ENCODE measurements at places on chromosomes 4 and X.

- DNase-seq, result no peak
These were observed 18.7 kb upstream of the GLRB start for GRCh38 chr4:157057218-157057617.

DNA sequence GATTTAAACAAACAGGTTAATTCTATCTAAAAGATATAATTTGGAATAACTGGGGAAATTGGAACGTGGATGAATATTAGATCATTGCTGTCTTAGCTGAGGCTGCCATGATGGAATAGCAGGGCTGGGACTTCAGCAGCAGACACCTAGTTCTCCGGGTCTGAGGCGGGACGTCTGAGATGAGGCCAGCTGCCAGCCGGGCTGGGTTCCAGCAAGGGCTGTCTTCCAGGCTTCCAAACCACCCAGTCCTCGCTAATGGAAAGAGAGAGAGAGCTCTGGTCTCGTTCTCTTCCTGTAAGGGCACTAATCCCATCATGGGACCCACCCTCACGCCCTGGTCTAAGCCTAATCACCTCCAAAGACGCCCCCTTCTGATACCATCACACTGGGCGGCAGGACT lies 85.7 kb downstream of the ADRA2C start:
- DNase-seq, result no peak

- no peak for DNase-seq
These were observed 416.6 kb upstream of the MAGEB18 start for GRCh38 chrX:25721564-25721963.

DNA sequence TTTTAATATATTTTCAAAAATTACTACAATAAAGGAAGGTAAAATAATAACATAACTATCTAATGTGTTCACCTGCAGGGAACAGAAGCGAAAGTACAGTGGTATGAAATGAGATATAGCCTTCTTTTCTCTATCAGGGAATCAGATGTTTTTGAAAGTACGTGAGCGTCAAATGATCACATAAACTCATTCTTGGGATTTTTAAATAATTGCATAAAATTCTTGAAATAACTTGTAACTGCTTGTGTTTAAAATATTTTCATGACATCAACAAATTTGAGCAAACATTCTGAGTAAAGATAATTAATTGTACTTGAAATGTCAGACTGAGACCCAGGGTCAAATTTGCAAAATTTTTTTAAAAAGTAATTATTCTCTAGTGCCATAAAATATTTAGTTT lies 193.5 kb upstream of the NEIL3 start:
- no peak for DNase-seq

GRCh38 chr4:55176497-55176896 lies 51.1 kb upstream of the KDR start:
- DNase-seq, result no peak

- no peak for DNase-seq
These were observed 126.2 kb downstream of the MAPK10 start for GRCh38 chr4:86233681-86234080.

GRCh38 chr4:128301979-128302378 lies 14.4 kb upstream of the PGRMC2 start:
- no peak for DNase-seq

GRCh38 chrX:39645178-39645895 lies 452.4 kb downstream of the BCOR start:
- DNase-seq, result peak; percentile 32

DNA sequence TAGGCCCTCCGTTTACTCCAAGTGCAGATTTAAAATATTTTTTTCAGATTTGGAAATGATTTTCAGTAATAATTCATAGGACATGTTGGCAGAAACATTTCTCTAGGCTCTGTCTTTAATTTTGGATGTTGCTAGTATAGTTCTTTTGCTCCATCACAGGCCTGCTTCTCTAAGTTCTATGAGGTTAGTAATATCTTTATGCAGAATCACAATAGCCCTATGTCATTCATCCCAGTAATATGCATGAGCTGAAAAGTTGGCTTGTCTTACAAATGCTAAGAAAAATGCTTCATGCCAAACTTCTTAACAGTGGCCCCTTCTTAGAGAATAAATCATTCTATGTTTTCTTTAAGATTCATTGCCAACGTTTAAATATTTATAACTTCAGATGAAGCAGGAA lies 148.3 kb upstream of the TLL1 start:
- DNase-seq, result no peak

DNA sequence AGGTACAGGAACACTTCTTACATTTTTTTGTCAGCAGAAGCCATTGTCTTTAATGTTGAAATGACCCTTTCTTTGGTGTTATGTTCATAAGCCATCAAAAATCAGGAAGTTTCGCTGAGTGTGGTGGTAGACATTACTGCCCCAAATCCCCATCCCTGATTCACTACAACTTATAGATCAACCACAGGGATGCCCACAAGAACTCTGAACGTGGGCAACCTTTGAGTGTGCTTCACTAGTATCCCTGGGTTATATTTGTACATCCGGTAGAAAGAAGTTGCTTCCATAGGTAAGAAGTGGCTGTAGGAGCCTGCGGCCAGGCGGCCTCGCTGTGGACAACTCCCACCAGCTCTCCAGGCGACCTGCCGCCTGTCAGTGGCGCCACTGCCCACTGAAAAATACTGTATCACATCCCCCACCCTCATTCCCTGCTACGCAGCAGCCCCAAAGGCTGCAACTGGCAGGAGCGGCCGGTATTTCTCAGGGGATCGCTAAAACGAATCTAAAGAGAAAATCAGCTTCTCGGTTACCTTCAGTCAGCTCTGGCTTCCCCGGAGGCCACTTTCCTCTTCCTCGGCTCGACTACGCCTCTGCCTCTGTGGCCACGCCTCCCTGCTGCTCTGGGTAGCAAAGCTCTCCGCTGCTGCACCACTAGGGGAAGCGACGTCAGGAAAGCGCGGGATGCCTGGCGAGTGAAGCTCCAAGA lies 13.9 kb upstream of the ETDC start:
- DNase-seq, result no peak

GRCh38 chrX:9997041-9997440 lies 29.9 kb downstream of the CLDN34 start:
- DNase-seq, result no peak

DNA sequence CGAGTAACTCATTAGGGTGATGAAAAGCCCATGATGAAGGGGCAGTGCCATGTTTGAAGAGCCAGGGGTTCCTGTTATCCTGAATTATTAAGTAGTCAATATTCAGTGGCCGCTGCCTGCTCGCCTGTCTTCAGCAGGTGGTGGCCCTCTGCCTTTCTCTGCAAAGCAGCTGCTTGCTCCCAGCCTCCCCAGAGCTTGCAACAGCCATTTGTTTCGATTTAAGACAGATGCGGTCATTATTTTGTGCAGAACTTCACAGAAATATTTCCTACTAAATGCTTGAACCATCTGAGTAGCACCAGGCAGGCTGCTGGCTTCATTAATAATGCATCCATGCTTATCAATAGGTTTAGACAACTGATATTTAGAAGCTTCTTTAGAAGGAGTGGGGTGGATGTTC lies 104.3 kb upstream of the TTC29 start:
- DNase-seq, result no peak

DNA sequence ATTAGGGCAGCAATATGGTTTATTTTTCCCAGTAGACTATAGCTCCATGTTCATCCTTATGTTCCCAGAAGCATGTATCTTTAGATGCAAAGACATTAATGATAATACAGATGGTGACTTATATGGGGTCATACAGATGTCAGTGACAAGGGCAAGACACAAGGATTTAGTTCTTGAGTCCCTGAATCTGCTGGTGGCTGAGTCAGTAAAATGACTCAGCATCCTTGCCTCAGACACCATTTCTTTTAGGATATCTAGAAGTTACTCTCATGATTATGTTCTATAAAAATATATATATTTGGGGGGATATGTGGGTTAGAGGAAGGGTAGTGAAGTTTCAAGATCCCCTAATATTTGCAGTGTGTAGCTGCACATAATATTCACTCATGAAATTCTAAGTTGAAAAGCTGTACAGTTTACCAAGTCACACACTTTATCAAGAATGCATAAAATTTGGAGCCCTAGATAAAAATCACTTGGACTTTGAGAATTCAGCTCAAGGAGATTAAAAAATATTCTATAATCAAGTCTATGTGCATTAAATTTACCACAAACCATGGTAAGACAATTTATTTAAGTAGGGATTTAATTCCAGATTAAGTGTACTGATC lies 101.9 kb downstream of the LNX1 start:
- DNase-seq, result no peak

- no peak for DNase-seq
These were observed 6.5 kb upstream of the GLRA3 start for GRCh38 chr4:174835536-174835935.

- DNase-seq, result no peak
These were observed 2340.7 kb downstream of the PCDH7 start for GRCh38 chr4:33060674-33061542.

- DNase-seq, result no peak
These were observed 19.1 kb downstream of the TRIML1 start for GRCh38 chr4:188158336-188158735.

DNA sequence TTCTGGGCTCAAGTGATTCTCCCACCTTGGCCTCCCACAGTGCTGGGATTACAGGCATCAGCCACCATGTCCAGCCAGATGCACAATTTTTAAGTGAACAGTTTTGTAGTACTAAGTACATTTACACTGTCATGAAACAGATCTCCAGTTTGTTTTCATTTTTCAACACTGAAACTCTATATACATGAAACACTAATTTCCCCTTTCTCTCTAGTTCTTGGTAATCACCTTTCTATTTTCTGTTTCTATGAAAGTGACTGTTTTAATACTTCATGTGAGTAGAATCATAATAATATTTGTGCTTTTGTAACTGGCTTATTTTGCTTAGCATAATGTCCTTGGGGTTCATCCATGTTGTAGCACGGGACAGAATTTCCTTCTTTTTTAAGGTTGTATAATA lies 237.4 kb downstream of the CAMK2D start:
- no peak for DNase-seq

- no peak for DNase-seq
These were observed at the start of gene CT83 for GRCh38 chrX:116462822-116463221. Gene CT83, minus strand, starts transcription at chrX:116462976. Its CDS starts 120 bp downstream, at chrX:116462856.

DNA sequence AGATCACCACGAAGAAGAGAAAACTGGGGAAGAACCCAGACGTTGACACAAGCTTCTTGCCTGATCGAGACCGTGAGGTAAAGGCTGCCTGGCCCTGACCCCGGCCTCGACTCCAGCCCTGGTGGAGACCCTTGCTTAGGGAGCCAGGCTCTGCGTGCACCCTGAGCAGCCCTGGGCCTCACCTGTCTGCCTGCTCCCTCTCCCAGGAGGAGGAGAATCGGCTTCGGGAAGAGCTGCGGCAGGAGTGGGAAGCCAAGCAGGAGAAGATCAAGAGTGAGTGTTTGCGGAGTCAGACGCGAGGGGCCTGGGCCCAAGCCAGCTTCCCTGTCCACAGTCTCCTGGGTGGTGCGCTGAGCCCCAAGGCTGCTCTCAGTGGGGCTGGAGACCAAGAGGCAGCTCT lies 4.5 kb downstream of the FAM50A start:
- no peak for DNase-seq

DNA sequence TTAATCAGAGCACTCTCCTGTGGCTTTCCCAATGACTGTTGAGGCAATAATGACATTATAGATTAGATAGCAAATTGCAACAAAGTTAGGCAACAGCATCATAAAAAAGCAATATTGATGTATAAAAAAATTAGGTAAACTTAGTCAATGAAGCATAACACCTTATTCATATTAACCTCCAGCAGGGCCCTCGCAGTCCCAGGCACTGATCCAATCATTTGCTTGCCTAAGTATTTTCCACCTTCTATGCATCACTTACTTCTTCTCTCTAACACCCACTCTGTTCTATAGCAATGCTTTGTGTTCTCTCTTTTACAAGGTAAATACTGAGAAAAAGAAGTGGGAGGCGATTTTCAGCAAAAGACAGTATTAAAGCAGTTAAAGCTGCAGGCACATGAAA lies 833.5 kb upstream of the ADGRL3 start:
- no peak for DNase-seq

- peak; percentile 81 for DNase-seq
These were observed 287.5 kb downstream of the CAMK2D start for GRCh38 chr4:113474017-113474416.

DNA sequence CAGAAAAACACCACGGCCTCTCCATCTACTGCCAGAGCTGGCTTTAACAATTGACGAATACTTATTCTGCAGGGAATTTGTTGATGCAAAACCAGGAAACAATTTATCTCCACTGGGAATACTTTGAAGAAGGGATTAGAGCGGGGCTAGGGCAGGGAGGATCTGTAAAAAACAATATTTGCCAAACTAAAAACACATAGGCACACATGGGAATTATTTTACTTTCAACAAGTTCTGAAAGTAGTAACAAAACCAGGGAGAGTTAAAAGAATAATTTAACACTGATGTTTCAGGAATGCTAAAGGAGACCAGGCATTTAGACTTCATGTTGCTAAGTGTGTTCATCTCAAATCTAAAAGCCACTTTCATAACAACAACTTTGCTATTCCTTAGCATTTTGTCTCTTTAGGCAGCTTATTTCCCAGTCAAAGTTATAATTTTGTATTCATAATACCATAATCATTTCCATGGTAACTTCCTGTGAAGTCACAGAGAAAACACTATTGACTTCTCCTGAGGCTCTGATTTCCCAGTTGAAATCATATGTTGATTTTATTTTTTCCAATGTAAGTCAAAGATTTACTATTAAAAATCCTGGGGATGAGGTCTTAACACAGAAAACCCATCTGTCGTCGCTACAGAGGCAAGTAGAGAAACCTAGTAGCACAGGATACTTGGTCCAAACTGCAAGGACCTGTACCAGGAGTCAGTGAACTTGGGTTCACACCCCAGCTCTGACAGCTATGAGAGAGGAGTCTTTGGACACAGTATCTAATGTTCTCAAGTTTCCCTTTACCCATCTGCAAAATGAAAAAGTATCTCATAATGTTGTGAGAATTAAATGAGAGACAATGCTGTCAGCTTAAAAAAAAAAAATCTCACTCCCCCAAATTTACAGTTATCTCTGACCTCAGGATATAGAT lies 69.3 kb downstream of the SH3RF1 start:
- no peak for DNase-seq

GRCh38 chr4:127145006-127145540 lies 487.7 kb upstream of the INTU start:
- no peak for DNase-seq

- peak; percentile 14 for DNase-seq
These were observed 115.0 kb downstream of the CEP44 start for GRCh38 chr4:174398728-174399127.

DNA sequence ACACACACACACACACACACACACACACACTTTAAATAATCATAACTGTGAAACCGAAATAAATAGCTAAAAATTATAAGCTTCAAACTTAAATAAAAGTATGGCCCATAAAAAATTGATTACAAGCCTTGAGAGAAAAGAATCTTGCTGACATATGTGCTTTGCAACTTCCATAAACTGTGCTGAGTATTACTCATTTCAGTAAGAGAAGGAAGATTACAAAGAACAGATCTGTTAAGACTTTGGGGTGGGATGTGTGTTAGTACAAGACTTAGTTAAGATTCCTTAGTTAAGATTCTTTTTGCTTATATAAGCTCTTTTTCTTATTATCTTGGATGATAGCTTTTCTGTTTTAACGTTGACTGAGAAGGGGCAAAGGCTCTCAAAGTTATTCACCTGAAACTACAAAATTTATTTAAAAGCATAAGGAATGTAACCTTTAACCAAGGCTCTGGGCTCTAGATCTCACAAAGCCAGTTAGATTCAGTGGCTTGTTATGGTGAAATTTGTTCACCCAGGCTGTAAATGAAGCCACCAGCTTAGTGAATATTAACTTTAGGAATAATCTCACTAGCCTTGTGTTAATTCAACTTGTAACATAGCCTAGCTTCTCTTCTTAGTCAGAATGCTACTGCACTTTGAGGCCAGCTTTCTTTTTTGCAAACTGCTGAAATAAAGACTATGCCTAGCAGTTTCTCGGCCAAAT lies 58.2 kb downstream of the ARSJ start:
- DNase-seq, result no peak

Data from AG09309 (cell line).